ENCODE measurements at places on chromosomes 5 and 9. TPM values are rescaled to one million over a fixed set of nuclear protein-coding genes. Genes with fewer than 3 reads are reported as not detected.

- H3K4me3 ChIP-seq = no peak overlapping the region
- H3K36me3 ChIP-seq = no peaks in the 10 kb centered on the region
- peaks cover 25% of the 10 kb centered on the region for H3K4me1 ChIP-seq
- H3K27ac ChIP-seq = no peak overlapping the region
- no peaks in the 10 kb centered on the region for H3K27me3 ChIP-seq
- DNase-seq = no peak
Measured at GRCh38 chr9:82513242-82513751, 524.7 kb downstream of the SPATA31D1 start.

Gene LVRN
- 1.3 TPM for total RNA-seq

Gene PCDHA1
- not detected for total RNA-seq

Gene TAF11L5
- not detected for total RNA-seq

DNA sequence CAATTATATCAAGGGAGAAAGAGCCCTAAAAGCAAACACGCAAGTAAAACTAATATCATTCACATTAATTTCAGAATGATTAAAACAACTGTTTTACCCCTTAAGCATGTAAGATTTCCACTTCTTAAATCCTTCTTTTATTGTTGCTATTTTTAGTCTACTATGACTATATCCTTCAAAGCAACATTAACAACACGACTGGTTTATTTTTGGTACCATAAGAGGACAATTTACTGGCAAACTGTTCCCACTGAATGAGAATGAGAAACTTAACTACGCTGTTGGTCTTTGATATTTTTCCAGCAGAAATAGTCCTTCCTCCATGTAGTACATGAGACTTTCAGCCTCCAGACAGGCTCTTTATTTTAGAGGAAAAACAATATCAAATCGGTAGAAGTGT is 281.5 kb downstream of the CTNND2 start:
- no peak overlapping the region for H3K4me3 ChIP-seq
- DNase-seq = no peak
- H3K36me3 ChIP-seq = no peaks in the 10 kb centered on the region

GRCh38 chr5:124460642-124461041 is 285.8 kb downstream of the ZNF608 start:
- no peak overlapping the region for H3K27ac ChIP-seq
- no peaks in the 10 kb centered on the region for H3K4me1 ChIP-seq
- DNase-seq = no peak
- H3K27me3 ChIP-seq = no peaks in the 10 kb centered on the region
- H3K36me3 ChIP-seq = no peaks in the 10 kb centered on the region
- H3K4me3 ChIP-seq = no peak overlapping the region

- peak; percentile 63 for DNase-seq
- H3K4me3 ChIP-seq = no peak overlapping the region
- H3K27me3 ChIP-seq = no peaks in the 10 kb centered on the region
- peaks cover 27% of the 10 kb centered on the region for H3K4me1 ChIP-seq
- H3K27ac ChIP-seq = no peak overlapping the region
- no peaks in the 10 kb centered on the region for H3K36me3 ChIP-seq
Measured at GRCh38 chr5:56640763-56641406, 174.5 kb upstream of the MAP3K1 start.

- H3K27ac ChIP-seq = no peak overlapping the region
- no peaks in the 10 kb centered on the region for H3K36me3 ChIP-seq
- no peak overlapping the region for H3K4me3 ChIP-seq
- H3K27me3 ChIP-seq = no peaks in the 10 kb centered on the region
- H3K4me1 ChIP-seq = peaks cover 30% of the 10 kb centered on the region
Measured at GRCh38 chr9:87584326-87584725, 86.7 kb downstream of the DAPK1 start.

DNA sequence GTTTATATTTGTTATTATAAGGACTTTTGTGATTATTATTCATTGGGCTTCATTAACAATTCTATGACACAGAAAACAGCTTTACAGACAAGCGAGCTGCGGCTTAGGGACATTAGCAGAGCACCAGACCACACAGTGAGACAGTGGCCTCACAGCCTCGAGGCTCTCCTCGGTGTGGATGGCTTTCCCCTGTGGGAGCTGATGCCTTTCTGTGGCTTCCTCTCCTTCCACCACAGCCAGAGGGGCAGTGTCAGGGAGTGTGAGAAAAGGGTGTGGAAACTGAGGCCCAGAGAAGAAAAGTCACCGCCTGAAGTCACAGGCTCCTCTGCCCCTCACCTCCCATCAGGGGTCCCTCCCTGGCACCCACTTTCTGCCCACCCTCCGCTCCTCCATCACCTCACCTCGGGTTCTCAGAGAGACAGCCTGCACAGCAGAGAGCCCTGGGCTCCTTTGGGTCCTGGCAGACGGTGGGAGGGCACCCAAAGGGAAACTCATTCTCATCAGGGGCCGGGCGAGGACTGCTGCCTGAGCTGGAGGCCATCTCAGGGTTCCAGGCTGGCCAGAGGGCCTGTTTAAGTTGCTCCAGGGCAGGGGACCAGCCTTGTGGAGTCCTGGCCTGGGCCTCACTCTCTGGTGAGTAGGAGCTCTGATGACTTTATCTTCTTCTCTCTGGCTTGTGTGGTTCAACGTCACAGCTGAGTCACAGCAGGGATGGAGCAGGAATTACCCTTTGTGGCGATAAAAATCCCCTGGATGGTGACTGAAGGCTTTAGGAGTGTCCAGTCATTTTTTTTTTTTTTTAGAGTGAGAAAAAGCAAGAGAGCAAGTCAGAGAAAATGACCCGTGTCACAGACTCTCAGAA is 830 bp downstream of the TRAF1 start:
- H3K36me3 ChIP-seq = no peaks in the 10 kb centered on the region
- H3K27ac ChIP-seq = peak overlapping the region; percentile 74
- H3K4me1 ChIP-seq = peaks cover 27% of the 10 kb centered on the region
- H3K4me3 ChIP-seq = peak overlapping the region; percentile 28
- no peaks in the 10 kb centered on the region for H3K27me3 ChIP-seq

DNA sequence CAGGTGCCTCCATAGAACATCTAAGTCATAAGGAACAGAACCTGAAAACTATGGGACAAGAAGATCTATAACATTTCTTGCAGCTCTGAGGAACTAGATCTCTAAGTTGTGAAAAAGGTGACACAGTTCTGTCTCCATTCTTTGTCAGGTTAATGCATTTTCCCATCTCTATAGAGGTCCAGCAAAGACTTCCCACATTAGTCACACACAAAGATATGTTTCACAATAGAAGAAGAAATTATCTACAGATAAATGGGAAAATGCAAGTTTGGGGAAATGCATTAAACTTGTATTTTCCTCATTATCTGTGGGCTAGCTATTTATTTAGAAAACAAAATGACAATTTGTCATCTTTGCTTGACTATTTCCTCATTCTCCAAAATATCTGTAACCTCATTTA is 458.6 kb upstream of the PAPPA start:
- H3K36me3 ChIP-seq = no peaks in the 10 kb centered on the region
- DNase-seq = no peak
- H3K4me1 ChIP-seq = no peaks in the 10 kb centered on the region
- H3K4me3 ChIP-seq = no peak overlapping the region
- no peak overlapping the region for H3K27ac ChIP-seq

GRCh38 chr5:131373265-131373664 is 109.4 kb downstream of the CDC42SE2 start:
- no peak overlapping the region for H3K27ac ChIP-seq
- no peak for DNase-seq
- no peaks in the 10 kb centered on the region for H3K27me3 ChIP-seq
- H3K4me3 ChIP-seq = no peak overlapping the region
- H3K36me3 ChIP-seq = no peaks in the 10 kb centered on the region

Gene THG1L
- 11.3 TPM for total RNA-seq

DNA sequence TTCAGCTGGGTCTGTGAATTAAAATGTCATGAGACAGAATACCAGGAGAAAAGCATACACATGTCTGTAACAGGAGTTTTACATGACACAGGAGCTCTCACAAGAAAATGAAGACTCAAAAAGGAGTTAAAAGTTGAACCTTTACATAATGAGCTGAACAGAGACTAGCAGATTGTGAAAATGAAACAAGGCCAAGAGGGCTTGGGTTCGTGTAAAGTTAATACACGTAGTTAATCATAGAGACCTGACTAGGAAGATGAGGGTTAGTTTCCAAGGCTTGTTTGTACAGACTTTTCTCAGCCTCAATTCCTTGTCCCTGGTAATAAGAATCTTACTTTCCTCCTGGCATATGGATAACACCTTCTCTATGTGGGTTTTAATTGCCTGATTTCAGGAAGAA is 1294.0 kb downstream of the MAT2B start:
- H3K4me1 ChIP-seq = no peaks in the 10 kb centered on the region
- H3K27ac ChIP-seq = no peak overlapping the region
- DNase-seq = no peak
- H3K27me3 ChIP-seq = no peaks in the 10 kb centered on the region
- no peaks in the 10 kb centered on the region for H3K36me3 ChIP-seq

Gene TAF9
- 35.7 TPM for total RNA-seq

DNA sequence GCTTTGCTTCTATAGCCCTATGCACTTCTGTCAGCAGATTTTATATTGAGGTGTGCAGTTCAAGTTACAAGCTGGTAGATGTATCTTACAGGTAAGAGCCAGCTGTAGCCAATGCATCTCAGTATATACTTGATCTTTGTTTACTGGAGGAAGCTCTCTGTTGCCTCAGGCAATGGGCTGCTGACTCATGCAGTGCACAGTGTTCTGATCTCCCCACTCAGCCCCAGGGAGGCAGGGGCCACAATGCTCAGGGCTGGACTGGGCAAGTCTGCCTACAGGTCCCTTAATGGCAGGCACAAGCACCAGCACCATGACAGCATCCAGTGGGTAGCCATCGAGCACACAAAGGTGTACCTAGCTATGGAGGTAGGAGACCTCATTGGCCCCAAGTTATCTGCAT is 178.8 kb upstream of the CDH10 start:
- H3K27ac ChIP-seq = no peak overlapping the region
- no peaks in the 10 kb centered on the region for H3K4me1 ChIP-seq
- H3K4me3 ChIP-seq = no peak overlapping the region
- no peak for DNase-seq

GRCh38 chr9:15485836-15486666 is 24.7 kb downstream of the PSIP1 start:
- no peak overlapping the region for H3K4me3 ChIP-seq
- no peaks in the 10 kb centered on the region for H3K27me3 ChIP-seq
- no peaks in the 10 kb centered on the region for H3K4me1 ChIP-seq
- peaks cover 34% of the 10 kb centered on the region for H3K36me3 ChIP-seq
- no peak for DNase-seq

Gene CEP78
- total RNA-seq = 12.9 TPM

Data from lower lobe of right lung (tissue), 2 donors.